ENCODE measurements at places on chromosomes 7 and 10. TPM values are rescaled to one million over a fixed set of nuclear protein-coding genes. Genes with fewer than 3 reads are reported as not detected.

DEPP1 gene
- 16.6 TPM for total RNA-seq

CEP55 gene
- total RNA-seq = 9.1 TPM

TEX47 gene
- total RNA-seq = not detected

STK17A gene
- 23.9 TPM for total RNA-seq

CYP3A5 gene
- 4.2 TPM for total RNA-seq

DNA sequence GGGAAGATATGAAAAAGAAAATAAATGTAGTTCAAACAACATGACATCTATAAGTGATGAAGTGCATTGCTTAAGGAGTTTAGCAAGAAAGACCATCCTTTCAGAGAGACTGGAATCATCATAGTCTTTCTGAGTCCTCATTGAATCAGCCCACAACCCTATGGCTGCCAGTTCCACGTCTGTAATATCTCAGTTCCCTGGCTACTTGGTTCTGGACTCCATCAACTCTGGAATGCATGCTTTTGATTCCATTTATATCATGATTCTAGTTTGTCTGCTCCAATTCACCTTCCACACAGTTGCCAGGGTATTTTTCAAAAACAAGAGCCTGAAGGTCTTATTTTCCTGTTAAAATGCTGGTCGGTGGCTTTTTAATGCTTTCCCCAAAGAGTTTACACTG is 126.4 kb upstream of the MDFIC start:
- no peak for DNase-seq

DNA sequence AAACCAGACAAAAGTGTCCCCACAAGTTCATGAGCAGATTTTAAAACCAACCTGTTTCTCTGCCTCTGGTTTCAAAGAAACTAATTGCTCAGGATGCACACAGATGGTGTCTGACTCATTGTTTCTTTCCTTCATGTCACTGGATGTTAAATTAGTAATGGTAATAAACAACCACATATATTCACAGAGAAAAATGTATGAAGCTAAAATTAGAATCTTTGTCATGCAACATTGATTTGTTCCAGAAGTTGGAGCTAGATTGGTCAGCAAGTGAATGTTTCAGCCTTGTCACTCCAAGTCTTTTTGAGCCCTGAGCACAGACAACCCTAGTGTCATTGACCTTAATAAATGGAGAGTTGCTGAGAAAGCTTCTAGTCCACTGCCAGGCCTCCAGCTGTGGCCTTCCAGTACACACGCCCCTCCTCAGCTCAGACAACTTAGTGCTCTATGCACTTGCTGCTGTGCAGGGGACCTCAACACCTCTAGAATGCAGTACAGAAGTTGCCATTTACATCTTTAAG is 175.9 kb downstream of the CCDC71L start:
- no peak for DNase-seq

- DNase-seq = no peak
These were observed 201.9 kb downstream of the DNAJC1 start for GRCh38 chr10:21801609-21802008.

All from progenitor cell of endocrine pancreas (in vitro differentiated cells).